ENCODE measurements at places on chromosomes 3 and 15.

DNA sequence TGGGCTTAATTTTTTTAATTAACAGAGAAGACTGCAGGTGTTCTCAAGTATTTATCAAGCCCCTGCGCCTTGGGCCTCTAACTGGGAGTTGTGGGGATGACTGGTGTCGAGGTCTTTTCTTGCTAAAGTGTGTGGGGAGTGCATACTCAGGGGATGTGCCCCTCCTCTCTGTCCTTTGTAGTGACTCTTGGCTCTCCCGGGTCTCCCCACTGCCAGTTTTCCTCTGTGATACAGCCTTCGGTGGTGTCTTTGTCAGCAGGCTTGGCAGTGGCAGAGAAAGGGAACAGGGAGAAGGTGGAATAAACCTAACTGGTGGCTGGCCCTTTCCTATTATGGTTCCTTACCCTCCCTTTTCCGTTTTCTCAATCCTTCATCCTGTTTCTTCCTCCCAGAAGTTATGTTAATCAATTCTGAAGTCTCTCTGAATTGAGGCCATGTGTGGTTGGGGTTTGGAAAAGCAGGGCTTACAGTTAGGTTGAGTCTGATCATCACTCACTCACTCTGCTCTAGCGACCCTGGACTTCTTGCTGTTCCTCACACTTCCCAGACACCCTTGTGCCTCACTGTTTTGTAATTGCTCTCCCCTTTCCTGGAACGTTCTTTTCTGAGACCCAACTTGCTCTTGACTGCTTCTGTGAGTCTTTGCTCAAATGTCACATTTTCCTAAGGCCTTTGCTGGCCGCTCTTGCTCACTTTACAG lies 158.1 kb downstream of the PTPRG start:
- DNase-seq: no peak

DNA sequence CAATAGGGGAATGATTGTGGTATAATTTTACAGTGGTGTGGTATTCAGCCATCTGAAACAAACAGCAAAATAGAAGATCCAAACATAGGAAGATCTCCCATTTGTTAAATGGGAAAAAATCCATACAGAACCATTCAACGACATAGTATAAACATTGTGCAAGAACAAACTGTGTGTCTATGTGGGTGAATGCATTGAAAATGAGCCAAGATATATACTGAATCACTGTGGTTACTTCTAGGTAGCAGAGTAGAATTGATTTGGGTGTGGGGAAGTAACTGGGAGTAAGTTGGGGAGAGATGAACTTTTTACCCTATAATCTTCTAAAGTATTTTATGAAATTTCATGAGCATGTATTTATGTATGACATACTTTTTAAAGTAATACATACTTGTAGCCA lies 123.1 kb upstream of the UMPS start:
- DNase-seq: no peak

DNA sequence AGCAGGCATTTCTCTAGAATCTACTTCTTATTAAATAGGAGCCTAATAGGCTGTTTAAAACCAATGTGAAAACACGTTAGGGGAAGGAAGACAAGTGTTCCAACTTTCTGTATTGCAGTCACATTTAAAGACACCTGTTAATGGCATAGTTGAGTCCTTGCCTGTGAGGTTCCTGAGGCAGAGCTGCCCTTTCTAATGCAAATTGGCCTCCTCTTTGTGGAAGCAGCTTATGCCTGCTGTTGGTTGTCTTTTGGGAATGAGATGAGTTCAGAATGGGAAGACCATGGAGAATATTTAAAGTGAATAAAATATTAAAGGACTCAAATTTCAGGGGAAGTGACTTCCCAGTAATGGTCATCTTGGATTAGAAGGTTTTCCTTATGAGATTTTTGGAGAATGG lies 51.2 kb downstream of the NEK11 start:
- DNase-seq: no peak

DNA sequence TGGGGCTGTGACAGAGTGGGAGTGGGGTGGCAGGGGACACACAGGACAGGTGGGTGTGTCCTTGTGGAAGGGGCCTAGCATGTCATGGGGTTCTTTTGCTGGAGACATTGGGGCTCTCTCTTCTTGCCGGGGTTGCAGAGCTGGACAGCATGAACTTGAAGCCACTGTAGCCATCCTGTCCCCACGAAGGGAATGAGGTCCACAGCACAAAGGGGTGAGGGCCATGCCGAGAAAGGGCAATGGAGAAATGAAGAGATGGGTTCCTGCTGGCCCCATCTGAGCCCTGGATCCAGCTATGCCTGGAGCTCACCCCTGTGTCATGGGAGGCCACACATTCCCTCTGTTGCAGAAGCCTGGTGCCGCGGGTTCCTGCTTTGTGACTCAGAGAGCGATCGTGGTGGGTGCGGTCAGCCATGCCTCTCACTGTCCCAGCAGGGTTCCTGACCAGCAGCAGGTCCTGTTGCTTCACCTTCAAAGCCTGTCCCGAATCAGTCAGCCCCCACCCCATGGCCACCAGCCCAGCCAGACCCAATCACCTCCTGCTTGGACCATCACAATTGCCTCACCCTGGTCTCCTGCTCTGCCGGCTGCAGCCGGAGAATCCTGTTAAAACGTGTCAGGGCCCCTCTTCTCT lies 50.0 kb downstream of the DNAJB8 start:
- no peak for DNase-seq

DNA sequence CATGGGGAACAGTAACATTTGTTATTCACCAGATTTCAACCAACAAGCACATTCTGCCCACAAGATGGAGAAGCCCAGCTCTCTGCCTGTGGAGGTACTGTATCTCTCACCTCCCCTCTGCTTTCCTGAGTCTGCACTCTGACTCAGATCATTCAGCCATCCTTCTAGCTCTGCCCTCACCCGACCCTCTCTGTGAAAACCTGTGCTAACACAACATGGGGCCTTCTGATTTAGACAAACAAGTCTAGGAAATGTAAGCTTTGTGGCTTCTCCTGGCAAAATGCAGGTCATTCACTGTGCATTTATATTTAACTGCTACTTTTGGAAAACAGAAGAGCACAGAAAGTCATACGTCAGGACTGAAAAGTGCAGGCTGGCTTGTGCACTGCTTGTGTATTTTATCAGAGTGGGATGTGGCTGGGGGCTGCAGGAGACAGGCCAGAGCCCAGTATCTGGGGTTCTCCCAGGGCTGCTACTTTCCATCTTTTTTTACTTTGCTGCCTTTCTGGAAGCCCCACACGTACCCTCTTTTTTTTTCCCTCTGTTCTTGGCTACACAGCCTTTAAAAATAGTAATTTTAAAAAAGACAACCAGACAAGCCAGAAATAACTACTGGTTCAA lies 50.8 kb downstream of the SUSD5 start:
- no peak for DNase-seq
